Body of pancreas (tissue), 4 donors: ENCODE measurements at places on chromosomes 16 and 17.

DNA sequence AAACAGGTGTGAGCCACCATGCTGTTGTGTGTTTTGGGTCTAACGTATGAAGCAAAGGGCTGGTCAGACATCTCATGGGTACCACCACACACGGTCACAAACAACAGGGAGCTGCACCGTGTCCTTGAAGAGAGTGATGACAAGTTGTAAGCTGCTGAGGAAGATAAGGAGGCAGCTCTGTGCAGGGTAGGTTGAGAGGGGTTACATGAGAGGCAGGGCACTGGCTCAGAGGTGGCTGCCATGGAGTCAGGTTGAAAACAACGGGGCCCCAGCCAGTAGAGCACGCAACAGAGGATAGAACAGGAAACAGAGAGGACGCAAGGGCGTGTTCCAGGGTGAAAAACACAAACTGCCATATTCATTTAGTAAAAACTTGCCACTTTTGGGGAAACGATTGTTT, 52.2 kb downstream of the TRARG1 start:
- no peak for DNase-seq

- DNase-seq = no peak
Measured at GRCh38 chr16:60991886-60992285, 1044.4 kb downstream of the CDH8 start.

DNA sequence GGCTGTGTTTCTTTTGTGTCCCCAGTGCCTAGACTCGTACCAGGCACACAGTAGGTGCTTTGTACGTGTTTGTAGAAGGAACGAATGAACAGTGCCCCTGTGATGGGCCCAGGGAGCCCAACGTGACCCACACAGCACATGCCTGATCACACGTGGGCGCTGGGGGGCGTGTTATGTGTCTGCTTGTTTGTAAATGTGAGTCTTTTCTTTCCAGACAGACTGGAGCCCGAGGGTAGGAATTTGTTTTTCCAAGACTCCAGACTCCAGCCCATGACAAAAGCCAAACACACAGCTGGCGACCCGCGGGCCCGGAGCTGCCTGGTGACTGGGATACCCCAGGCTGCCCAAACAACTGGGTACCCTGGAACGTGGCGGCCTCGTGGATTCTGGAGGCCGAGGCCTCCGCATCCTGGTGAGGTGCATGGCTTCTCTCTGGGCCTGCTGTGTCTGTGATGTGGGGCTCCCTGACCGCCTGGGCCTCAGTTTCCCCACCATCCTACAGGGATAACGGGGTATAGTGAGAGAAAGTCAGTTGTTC, 14.9 kb upstream of the CBFA2T3 start:
- DNase-seq = no peak

DNA sequence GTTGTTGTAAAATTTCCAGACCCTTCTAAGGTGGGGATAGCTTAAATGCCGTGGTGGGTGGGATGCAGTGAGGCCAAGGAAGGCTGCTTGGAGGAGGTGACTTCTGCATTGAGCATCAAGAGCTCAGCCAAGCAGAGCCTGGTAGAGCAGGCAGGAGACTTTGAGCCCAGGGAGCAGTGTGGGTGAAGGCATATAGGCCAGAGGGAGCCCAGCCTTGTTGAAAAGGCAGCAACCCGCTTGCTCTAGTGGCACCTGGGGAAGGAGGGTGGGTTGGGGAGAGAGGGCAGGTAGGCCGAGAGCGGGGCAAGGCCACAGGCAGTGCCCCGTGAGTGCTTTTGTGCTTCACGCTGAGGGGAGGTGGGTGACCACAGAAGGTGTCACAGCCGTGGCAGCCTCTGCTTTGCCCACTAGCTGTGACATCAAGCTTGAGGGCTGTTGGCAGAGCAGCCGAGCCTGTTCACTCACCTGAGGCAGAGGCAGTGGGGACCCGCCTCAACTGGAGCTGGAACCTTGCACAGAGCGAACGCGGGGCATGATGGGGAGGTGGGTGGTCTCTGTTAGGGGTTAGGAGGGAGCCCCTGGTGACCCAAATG, 56.1 kb downstream of the IRF8 start:
- DNase-seq = no peak

DNA sequence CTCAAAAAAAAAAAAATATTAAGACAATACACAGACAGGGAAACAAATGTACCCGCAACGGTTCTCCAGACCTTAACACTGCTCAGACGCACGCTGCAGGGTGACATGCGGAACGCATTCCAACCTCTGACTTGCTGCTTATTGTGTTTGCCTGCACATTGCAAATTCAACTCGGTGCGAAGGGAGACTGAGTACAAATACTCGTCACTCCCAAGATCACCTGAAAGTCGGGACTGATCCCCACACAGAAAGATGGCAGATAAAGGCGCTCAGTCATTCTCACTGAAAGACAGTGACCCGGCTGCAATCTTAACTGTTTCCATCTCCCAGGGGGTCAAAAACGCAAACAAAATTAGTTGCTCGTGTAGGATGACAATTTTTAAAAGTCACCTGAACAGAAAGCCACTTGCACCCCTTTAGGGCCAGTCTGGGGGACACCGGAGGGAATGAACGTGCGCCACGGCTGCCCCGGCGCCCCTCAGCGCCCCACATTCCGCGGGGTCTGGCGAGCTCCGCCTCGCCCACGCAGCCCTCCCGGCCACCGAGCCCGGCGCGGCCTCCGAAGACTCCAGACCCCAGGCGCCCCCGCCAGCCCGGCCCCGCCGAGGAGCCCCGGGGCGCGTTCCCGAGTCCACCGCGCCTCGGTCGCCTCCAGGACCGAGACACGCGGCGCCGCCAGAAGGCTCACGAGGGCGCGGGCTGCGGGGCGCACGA, 589 bp downstream of the CLCN7 start:
- no peak for DNase-seq

GRCh38 chr17:2797226-2797625, 988 bp downstream of the RAP1GAP2 start:
- DNase-seq = no peak

- DNase-seq = peak; percentile 8
Measured at GRCh38 chr16:77113835-77114234, 77.2 kb upstream of the MON1B start.

- no peak for DNase-seq
Measured at GRCh38 chr17:36931096-36931696, 6.1 kb upstream of the LHX1 start.

DNA sequence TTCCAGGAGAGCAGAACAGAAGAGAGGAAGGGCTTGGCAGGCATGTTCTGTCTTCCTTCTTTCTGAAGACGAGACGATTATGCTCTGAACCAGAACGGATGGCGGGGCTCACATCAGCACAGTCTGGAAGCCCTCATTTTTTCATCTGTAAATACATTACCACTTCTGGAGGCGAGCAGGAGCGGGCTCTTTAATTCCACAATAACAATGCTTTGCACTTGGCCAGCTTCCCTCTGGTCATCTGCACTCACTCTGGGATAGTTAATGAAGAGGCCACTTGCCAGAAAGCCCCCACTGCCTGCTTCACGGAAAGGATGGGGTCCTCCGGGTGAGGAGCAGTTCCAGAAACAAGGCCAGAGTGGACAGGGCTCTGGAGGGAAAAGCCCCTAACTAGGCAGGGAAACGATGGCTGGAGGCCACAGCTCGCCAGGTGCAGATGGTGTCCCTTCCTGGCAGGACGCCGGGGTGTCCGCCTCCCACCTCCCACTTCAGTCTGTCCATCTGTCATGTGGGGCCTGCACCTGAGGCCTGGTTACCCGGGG, 13.1 kb upstream of the BCAR1 start:
- DNase-seq = no peak

DNA sequence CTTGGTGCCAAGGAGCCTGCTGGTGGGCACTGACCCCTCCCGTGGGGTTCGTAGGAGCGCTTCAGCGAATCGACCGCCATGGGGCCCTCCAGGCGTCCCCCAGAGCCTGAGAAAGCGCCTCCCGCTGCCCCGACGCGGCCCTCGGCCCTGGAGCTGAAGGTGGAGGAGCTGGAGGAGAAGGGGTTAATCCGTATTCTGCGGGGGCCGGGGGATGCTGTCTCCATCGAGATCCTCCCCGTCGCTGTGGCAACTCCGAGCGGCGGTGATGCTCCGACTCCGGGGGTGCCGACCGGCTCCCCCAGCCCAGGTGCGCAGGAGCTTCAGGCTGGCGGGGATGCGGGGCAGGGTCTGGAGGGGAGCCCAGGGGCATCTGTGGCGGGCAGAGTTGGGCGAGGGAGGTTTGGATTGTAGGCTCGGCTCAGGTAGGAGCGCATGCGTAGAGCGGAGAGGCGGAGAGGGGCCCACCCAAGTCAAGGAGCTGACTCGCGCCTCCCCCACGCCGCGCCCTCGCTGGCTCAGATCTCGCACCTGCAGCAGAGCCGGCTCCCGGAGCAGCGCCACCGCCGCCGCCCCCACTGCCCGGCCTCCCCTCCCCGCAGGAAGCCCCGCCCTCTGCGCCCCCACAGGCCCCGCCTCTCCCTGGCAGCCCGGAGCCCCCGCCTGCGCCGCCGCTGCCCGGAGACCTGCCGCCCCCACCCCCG, 19.8 kb downstream of the FMNL1 start:
- peak; percentile 59 for DNase-seq

DNA sequence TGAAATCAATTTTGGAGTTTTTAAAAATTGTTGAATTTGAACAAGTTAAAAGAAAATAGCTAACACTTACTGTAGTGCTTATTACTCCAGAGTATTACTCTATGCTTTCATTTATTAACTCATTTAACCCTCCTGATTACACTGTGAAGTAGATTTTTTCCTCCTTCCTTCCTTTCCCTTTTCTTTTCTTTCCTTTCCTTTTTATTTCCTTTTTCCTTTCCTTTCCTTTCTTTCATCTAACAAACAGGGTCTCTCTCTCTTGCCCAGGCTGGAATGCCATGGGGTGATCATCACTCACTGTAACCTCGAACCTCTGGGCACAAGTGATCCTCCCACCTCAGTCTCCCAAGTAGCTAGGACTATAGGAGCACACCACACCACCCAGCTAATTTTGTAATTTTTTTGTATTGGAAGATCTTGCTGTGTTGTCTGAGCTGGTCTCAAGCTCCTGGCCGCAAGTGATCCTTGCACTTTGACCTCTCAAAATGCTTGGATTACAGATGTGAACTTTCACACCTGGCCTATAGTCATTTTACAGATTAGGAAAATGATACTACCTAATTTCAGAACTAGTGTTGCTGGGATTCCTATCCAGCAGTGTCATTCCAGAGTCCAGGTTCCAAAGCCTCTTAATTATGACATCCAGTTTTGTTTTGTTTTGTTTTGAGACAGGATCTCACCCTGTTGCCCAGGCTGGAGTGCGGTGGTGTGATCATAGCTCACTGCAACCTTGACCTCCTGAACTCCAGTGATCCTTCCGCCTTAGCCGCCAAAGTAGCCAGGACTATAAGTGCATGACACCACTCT, 59.9 kb downstream of the TAOK1 start:
- no peak for DNase-seq

DNA sequence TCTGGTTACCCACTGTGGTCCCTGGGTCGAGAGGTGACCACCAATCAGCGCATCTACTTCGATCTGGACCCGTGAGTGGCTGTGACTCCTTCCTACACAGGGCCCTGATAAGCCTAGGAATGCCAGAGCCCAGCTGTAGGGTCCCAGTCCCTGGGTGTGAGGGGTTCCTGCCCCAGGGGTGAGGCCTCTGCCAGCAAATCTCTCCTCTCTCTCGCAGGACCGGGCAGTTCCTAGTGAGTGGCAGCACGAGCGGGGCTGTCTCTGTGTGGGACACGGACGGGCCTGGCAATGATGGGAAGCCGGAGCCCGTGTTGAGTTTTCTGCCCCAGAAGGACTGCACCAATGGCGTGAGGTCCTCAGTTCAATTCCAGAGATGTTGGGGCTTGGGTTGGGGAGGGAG, 2.2 kb upstream of the EFNB3 start:
- DNase-seq = no peak

DNA sequence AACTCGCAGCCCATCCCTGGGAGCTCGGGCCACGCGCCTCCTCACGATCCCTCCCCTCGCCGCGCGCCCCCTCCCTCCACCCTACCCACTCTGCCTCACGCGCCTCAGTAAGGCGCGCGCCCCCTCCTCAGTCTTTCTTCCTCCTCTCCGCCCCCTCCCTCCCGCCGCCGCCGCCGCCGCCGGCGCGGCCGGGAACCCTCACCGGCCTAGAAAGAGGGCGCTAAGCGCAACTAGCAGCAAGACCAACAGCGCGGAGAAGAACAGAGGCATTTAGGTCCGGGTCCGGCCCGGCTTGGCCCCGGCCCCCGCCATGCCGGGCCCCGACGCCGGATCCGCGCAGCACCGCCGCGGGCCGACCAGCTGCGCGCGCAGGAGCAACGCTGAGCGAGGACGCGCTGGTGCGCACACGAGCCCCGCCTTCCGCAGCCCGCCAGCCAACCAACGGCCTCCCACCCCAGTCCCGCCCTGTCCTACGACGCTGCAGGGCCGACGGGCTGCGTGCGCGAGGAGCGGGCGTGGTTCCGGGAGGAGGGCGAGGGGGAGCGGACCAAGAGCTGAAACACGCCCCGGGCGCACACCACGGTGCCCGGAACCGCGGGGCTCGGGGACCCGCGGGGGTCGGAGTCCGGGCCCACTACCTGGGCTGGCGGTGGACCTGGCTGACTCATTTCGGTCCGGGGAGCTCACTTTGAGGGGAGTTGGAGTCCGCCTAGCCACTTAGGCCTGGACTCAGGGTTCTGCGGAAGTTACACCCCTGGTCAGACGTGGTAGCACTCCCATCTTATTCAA, at the start of gene BLTP2:
Gene BLTP2, minus strand, starts transcription at position 372 of the 789 bp plus-strand sequence. Its CDS starts 102 bp downstream, at position 270.
- DNase-seq = peak; percentile 96

- DNase-seq = no peak
Measured at GRCh38 chr17:66967837-66968543, 3.5 kb downstream of the CACNG4 start.

GRCh38 chr16:85173146-85173980, 61.1 kb upstream of the CIBAR2 start:
- no peak for DNase-seq

DNA sequence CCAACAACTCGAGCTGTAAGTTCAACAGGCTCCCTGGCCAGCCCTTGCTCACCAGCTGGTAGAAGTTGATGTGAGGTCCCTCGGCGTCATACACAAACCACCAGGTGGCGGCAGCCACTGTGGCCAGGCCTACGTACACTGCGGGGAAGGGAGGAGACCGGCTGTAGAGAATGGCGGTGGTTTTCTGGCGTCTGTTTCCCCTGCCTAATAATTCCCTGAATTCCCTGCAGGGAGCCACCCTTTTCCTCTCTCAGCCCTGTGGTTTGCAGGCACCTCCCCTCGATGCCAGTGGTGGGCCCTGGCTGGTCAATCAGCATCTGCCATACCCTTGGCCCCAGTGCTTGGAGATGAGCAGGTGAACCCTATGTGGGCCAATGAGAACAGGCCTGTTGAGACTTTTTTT, 18.9 kb upstream of the P2RX1 start:
- DNase-seq = peak; percentile 78

DNA sequence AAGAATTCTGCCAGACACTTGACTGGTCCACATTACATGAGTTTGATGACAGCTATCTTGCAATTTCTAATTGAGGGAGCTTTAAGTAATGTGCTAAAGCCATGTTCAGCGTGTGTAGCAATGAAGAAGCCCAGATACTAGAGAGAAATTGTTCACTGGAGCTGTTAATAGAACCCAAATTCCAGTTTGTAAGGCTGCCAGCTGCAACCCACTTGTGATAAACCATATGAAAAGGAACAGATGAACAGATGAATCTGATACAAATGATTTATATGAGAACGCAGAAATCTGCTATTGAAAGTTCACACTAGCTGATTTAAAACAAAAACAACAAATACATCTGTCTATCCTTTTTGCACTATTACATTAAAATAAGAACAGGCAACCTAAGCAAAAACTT, 6.2 kb downstream of the NACA2 start:
- no peak for DNase-seq
